ENCODE measurements at places on chromosomes 11 and 22.

- DNase-seq: no peak
Observed at GRCh38 chr11:133254601-133255000, 277.7 kb downstream of the OPCML start.

GRCh38 chr22:40313007-40313406, 33.3 kb upstream of the ADSL start:
- DNase-seq: no peak

- DNase-seq: no peak
Observed at GRCh38 chr11:78131956-78132355, 7.5 kb downstream of the ALG8 start.

- no peak for DNase-seq
Observed at GRCh38 chr22:29023172-29023796, 38.3 kb downstream of the C22orf31 start.

- no peak for DNase-seq
Observed at GRCh38 chr11:60982184-60982583, 10.7 kb downstream of the CD6 start.

DNA sequence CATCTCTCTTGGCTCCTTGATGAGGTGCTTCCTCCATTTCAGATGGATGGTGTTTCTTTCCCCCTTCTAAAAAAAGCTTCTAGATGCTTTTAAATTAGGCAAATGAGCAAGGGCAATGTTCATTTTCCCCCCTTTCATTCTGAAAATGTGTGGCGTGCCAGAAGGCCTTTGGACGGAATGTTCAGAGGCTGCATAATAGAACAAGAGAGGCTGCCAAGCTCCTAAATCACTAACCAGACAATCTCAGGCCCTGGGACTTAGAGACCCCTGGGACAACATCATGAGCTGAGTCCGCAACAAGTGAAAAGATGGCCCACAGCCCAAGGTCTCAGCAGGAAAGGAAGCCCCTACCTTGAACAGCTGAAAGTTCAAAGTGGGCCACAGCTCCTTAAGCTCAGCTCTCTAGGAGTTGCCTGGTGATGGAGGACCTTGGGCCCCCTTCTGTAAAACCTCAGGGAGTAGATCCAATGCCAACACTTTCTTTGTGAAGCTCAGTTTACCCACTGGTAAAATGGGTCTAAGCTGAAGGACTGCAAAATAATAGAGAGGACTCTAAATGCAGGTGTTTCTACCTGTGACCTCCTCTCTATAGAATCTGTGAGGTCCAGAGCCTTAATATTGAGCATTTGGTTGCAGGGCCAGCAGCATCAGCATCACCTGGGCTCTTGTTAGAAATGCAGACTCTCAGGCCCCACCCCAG, 144.0 kb downstream of the FBXO7 start:
- no peak for DNase-seq

- no peak for DNase-seq
Observed at GRCh38 chr22:19930551-19931486, 10.8 kb upstream of the COMT start.

DNA sequence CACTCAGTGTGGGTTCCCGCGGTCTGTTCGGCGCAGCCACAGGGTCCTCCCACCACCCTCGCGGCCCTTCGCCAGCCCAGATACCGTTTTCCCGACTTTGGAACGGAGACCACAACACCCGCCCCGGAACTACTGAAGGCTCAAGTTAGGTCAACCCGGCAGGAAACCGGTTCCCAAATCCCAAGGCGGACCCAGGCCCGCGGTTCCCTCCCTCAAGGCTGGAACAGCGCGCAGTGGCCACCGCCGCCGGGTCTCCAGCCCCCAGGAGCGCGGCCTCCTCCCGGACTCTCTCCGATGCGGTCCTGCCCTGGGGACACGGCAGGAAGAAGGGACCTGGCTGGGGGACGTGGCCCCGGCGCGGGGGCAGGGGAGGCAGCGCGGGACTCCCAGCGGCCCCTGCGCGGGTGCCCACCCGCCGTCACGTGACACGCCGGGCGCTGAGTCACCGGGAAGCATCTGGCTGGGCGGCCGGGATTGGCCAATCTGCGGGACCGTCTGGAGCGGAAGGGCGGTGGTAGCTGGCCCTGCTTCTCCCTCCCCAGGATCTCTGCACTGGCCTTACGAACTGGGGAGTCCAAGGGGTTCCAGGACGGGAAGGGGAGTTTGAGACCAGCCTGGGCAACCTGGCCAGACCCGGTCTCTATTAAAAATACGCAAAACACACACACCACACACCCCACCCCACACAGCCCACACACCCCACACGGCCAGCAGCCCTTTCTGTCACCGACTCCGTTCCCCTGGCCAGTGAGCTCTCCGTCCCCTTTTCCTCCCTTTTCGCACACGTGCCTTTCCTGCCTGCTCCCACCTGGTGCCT, 21.5 kb upstream of the MALAT1 start:
- DNase-seq: no peak

- DNase-seq: no peak
Observed at GRCh38 chr22:41437198-41437597, 9.4 kb downstream of the TOB2 start.

Data from HCT116 (cell line).